ENCODE measurements at places on chromosomes 7 and 10. TPM values are rescaled to one million over a fixed set of nuclear protein-coding genes. Genes with fewer than 3 reads are reported as not detected.

GRCh38 chr7:1520539-1521234 lies 9.8 kb upstream of the MAFK start:
- no peak overlapping the region for H3K27ac ChIP-seq
- H3K27me3 ChIP-seq = peaks cover 2% of the 10 kb centered on the region
- H3K4me3 ChIP-seq = no peak overlapping the region
- DNase-seq = no peak
- peaks cover 3% of the 10 kb centered on the region for H3K36me3 ChIP-seq

The PRSS2 gene
- not detected for total RNA-seq

DNA sequence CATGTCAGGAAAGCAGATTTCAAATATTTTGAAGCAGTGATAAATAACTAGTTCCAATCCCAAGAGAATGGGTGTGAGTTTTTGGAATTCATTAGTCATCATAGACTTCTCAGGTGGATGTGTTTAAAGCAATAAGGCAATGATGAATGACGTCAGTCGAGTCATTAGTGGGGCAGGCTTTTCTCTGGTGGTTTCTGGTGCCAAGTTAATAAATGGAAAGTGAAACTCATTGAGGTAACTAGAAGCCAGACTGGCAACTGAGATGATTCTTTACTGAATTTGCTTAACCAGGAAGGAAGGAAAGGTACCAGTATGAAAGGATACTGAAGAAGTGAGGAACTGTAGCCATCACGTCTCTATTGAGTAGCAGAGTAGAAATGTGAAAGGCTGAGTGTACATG lies 311.0 kb downstream of the GPAM start:
- H3K4me1 ChIP-seq = no peaks in the 10 kb centered on the region
- H3K4me3 ChIP-seq = no peak overlapping the region
- H3K27ac ChIP-seq = no peak overlapping the region
- no peak for DNase-seq
- no peaks in the 10 kb centered on the region for H3K27me3 ChIP-seq

DNA sequence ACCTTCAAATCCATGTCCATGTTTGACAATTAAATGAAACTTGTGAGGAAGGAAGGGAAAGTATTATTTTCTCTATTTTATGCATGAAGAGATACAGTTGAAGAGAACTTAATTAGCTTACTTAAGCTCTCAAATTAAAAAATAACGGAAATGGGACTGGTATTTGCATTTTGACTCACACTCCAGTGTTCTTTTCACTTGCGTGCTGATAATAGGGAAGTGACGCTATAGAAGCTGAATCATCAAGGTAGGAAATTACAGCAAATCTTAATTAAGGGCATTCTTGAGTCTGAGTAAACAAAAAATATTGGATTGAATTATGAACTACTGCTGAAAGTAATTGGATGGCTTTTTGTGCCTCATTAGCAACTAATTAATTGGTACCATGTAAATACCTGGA lies 44.0 kb upstream of the NPVF start:
- no peaks in the 10 kb centered on the region for H3K36me3 ChIP-seq
- no peak overlapping the region for H3K27ac ChIP-seq
- no peak overlapping the region for H3K4me3 ChIP-seq
- peaks cover 39% of the 10 kb centered on the region for H3K27me3 ChIP-seq
- H3K4me1 ChIP-seq = no peaks in the 10 kb centered on the region

The SPDYE6 gene
- not detected for total RNA-seq

The JCAD gene
- 7.7 TPM for total RNA-seq

Measured in osteocyte (in vitro differentiated cells).